ENCODE measurements at places on chromosomes 6 and 20. TPM values are rescaled to one million over a fixed set of nuclear protein-coding genes. Genes with fewer than 3 reads are reported as not detected.

- H3K36me3 ChIP-seq, result no peaks in the 10 kb centered on the region
- H3K4me1 ChIP-seq, result no peaks in the 10 kb centered on the region
- peak; percentile 86 for DNase-seq
- H3K4me3 ChIP-seq, result no peak within 1 kb of the TSS
Observed at GRCh38 chr20:45629496-45630100, at the start of gene WFDC10A. TSS of gene WFDC10A (plus strand) at chr20:45629739. CDS start at chr20:45629814, 75 bp downstream.

- H3K27me3 ChIP-seq, result no peaks in the 10 kb centered on the region
- no peak for DNase-seq
- no peak overlapping the region for H3K4me3 ChIP-seq
- no peak overlapping the region for H3K27ac ChIP-seq
- no peaks in the 10 kb centered on the region for H3K36me3 ChIP-seq
- H3K4me1 ChIP-seq, result no peaks in the 10 kb centered on the region
Observed at GRCh38 chr6:32697031-32697430, 30.6 kb upstream of the HLA-DQB1 start.

DNA sequence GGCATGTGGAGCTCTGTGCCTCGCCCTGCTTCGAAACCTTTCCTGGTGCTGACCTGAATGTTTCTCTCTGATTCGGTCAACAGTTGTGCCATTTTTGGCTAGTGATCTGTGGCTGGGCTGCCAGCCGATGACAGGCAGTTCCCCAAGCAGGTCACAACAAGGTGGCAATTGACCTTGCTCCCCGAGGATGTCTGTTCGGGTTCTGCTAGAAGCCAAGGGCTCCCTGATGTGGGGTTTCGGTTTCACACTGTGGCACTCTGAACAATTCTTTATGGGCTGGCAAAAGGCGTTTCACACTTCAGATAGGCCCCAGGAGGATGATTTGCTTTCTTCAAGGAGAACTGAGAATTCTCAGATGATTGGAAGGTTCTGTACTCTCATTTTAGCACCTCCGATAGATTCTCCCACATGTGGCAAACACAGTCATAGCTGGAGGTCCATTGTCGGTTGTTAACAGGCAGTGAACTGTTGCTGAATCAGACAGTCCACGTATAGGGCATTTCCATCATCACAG is 135.6 kb downstream of the SLC24A3 start:
- H3K4me1 ChIP-seq, result no peaks in the 10 kb centered on the region
- no peak overlapping the region for H3K27ac ChIP-seq
- no peak for DNase-seq
- no peak overlapping the region for H3K4me3 ChIP-seq

- H3K27ac ChIP-seq, result no peak overlapping the region
- H3K27me3 ChIP-seq, result no peaks in the 10 kb centered on the region
Observed at GRCh38 chr6:146389740-146390139, 153.9 kb upstream of the RAB32 start.

DNA sequence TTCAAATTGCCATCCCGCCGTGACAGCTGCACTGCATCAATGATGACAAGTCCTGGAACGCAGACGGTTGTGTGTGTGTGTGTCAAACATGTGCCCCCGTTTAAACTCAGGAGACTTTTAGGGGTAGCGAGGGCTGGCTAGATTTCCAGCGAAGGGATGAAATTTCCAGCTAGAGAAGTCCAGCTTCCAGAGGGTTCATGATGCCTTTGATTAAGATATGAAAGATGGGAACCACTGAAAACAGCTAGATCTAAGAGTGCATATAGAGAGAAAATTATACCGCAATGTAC is 644 bp downstream of the KIZ start:
- H3K4me1 ChIP-seq, result no peaks in the 10 kb centered on the region
- H3K27me3 ChIP-seq, result no peaks in the 10 kb centered on the region
- H3K36me3 ChIP-seq, result no peaks in the 10 kb centered on the region
- peak overlapping the region; percentile 84 for H3K4me3 ChIP-seq
- DNase-seq, result no peak

NDUFAF4 gene
- 48.0 TPM for total RNA-seq

- no peaks in the 10 kb centered on the region for H3K36me3 ChIP-seq
- H3K4me3 ChIP-seq, result no peak overlapping the region
- H3K27me3 ChIP-seq, result no peaks in the 10 kb centered on the region
- DNase-seq, result no peak
- no peaks in the 10 kb centered on the region for H3K4me1 ChIP-seq
- H3K27ac ChIP-seq, result no peak overlapping the region
Observed at GRCh38 chr6:143195349-143195845, 134.7 kb downstream of the AIG1 start.

IL20RA gene
- 0.57 TPM for total RNA-seq

- no peaks in the 10 kb centered on the region for H3K27me3 ChIP-seq
- no peaks in the 10 kb centered on the region for H3K36me3 ChIP-seq
- H3K27ac ChIP-seq, result no peak overlapping the region
- DNase-seq, result no peak
Observed at GRCh38 chr20:19404826-19405225, 192.4 kb downstream of the SLC24A3 start.

- DNase-seq, result no peak
- H3K4me3 ChIP-seq, result no peak overlapping the region
- no peaks in the 10 kb centered on the region for H3K27me3 ChIP-seq
- H3K4me1 ChIP-seq, result peaks cover 12% of the 10 kb centered on the region
- no peaks in the 10 kb centered on the region for H3K36me3 ChIP-seq
Observed at GRCh38 chr6:1757131-1757530, 147.4 kb downstream of the FOXC1 start.

GRCh38 chr20:13271977-13272975 is 51.2 kb downstream of the ISM1 start:
- no peak overlapping the region for H3K27ac ChIP-seq
- no peak for DNase-seq
- no peaks in the 10 kb centered on the region for H3K36me3 ChIP-seq

MUCL3 gene
- 0.25 TPM for total RNA-seq

DNA sequence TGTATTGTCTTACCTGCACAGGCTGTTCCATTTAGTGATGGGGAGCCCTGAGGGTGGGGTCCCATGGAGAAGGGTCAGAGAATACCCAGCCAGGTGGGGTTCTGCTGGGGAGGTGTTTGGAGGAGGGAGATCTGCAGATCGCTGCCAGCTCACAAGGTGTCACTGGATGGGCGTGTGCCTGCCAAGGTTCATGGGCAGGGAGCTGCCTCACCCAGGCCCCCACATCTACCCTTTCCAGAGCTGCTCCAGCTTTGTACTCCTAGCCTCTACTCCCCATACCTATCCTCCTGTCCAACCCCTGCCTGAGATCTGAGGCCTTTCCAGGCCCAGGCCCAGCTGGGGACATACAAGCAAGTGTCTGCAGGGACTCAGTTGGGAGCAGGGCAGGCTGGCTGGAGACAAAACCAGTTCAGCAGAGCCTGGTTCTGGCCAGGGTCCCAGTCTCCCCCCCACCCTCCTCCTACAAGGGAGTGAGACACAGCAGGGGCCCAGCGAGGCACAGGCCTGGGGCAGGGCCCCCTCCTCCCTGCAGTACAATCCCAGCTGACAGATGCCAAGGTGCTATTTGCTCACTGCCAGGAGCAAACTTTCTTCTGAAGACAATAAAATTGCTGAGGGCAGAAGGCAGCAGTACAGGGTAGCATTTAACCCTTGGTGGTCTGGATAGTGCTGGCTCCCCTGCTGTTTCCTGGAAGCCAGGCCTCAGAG is 19.7 kb downstream of the SPDEF start:
- H3K4me3 ChIP-seq, result no peak overlapping the region
- no peaks in the 10 kb centered on the region for H3K27me3 ChIP-seq

PBOV1 gene
- not detected for total RNA-seq

- H3K27ac ChIP-seq, result no peak overlapping the region
- no peaks in the 10 kb centered on the region for H3K36me3 ChIP-seq
- DNase-seq, result no peak
- no peaks in the 10 kb centered on the region for H3K27me3 ChIP-seq
- no peak overlapping the region for H3K4me3 ChIP-seq
Observed at GRCh38 chr6:117728626-117729025, 53.4 kb downstream of the NUS1 start.

AIF1 gene
- 1.6 TPM for total RNA-seq

DNA sequence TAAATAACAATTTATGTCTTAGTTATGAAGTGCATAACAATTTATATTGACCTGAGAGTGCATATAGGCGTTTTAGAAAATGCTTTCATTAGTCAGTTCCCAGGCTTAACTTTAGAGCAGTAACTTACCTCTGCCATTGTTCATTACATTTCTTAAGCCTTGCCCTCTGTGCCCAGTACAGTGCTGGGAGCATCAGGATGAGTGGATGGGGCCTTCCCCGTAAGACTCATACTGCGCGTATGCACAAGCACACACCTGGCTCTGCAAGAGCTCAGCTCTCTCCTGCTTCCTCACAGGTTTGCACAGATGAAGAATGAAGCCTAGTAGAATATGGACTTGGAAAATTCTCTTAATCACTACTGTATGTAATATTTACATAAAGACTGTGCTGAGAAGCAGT is 125.0 kb downstream of the MAP3K4 start:
- H3K27me3 ChIP-seq, result no peaks in the 10 kb centered on the region
- DNase-seq, result no peak
- no peaks in the 10 kb centered on the region for H3K4me1 ChIP-seq
- no peak overlapping the region for H3K27ac ChIP-seq
- peaks cover 95% of the 10 kb centered on the region for H3K36me3 ChIP-seq
- H3K4me3 ChIP-seq, result no peak overlapping the region

RBM12 gene
- total RNA-seq, result 107 TPM

DNA sequence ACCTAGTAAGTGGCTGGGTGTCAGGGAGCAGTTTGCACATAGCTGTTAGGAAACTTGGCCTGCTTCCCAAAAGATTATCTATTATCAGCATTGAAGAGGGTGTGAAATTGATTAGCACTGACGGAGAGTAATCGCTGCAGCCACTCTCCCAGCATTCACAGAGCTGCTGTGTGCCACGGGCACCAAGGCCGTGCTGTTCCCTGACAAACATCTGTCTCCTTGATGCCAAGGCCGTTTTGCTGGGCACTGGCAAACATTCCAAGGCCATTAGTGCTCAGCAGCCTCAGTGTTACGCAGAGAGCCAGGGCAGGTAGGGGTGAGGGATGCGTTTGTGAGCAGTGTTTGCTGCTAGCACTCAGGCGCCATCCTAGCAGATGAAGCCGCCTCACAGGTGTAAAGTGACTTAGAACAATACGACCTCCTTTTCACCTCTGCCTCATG is 57.7 kb upstream of the VSTM2L start:
- peak overlapping the region; percentile 37 for H3K4me3 ChIP-seq
- DNase-seq, result peak; percentile 79
- no peaks in the 10 kb centered on the region for H3K27me3 ChIP-seq
- peaks cover 50% of the 10 kb centered on the region for H3K4me1 ChIP-seq

DNA sequence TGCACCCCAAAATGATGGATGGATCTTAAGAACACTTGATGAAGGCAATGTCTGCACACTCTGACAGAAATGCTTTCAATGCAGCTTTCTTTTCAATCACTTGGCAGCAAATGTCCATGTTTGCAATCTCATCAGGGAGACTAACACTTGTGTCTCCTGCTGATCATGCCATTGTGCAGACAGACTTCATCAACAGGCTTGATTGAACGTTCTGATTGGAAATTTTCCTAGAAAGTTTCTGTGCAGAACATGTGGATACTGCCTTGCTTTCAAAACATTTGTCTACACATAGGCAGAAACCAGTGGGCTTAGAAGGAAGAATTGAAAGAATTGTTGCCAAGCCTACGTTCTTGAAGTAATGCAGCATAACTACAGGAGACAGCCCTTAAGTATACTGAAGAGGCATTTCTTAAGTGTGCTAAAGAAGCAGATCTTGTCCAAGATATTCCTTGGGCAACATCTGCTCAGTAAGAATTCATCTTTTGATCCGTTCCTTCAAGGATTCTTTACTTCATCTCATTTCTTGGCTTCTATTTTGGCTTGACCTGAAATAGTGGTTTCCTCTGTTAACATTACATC is 120.4 kb upstream of the PLCB4 start:
- no peak overlapping the region for H3K4me3 ChIP-seq
- no peaks in the 10 kb centered on the region for H3K36me3 ChIP-seq
- H3K27me3 ChIP-seq, result peaks cover 7% of the 10 kb centered on the region
- no peak for DNase-seq
- no peak overlapping the region for H3K27ac ChIP-seq
- H3K4me1 ChIP-seq, result no peaks in the 10 kb centered on the region

GRCh38 chr20:48760403-48760983 is 67.3 kb downstream of the PREX1 start:
- H3K27ac ChIP-seq, result peak overlapping the region; percentile 58
- no peak for DNase-seq
- H3K4me3 ChIP-seq, result no peak overlapping the region
- H3K4me1 ChIP-seq, result no peaks in the 10 kb centered on the region
- H3K36me3 ChIP-seq, result peaks cover 13% of the 10 kb centered on the region

GRCh38 chr20:44137266-44137801 is 49.7 kb downstream of the JPH2 start:
- H3K4me1 ChIP-seq, result peaks cover 6% of the 10 kb centered on the region
- H3K27ac ChIP-seq, result peak overlapping the region; percentile 70
- no peak overlapping the region for H3K4me3 ChIP-seq
- H3K36me3 ChIP-seq, result no peaks in the 10 kb centered on the region
- H3K27me3 ChIP-seq, result no peaks in the 10 kb centered on the region

DNA sequence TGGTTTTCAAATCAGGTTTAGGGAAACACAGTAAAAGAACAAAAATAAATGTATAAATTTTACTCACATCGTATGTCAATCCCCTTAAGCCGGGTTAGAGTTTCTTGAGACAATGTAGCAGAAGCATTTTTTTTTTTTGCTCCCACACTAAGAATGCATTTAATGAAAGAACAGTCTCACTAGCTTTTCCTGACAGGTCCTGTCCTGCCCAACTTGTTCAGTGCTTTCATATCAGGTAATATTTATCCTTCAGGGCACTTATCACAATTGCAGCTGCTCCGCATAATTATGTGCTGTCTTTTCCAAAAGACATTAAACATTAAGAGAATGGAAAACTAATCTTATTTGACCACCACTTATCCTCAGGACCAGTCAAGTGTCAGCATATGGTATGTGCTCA is 632.0 kb downstream of the HTR1B start:
- no peaks in the 10 kb centered on the region for H3K27me3 ChIP-seq
- no peak for DNase-seq
- H3K27ac ChIP-seq, result no peak overlapping the region
- no peaks in the 10 kb centered on the region for H3K4me1 ChIP-seq
- no peaks in the 10 kb centered on the region for H3K36me3 ChIP-seq
- no peak overlapping the region for H3K4me3 ChIP-seq

CTNNBL1 gene
- total RNA-seq, result 72.3 TPM

GLO1 gene
- total RNA-seq, result 144 TPM

GRCh38 chr6:52728394-52728793 is 34.9 kb downstream of the GSTA2 start:
- H3K27ac ChIP-seq, result no peak overlapping the region
- no peak overlapping the region for H3K4me3 ChIP-seq
- no peaks in the 10 kb centered on the region for H3K36me3 ChIP-seq
- no peak for DNase-seq

PDYN gene
- 0.65 TPM for total RNA-seq

Measured in endodermal cell (in vitro differentiated cells).